Putamen (tissue), 1 donor: ENCODE measurements at places on chromosomes 2 and 18.

DNA sequence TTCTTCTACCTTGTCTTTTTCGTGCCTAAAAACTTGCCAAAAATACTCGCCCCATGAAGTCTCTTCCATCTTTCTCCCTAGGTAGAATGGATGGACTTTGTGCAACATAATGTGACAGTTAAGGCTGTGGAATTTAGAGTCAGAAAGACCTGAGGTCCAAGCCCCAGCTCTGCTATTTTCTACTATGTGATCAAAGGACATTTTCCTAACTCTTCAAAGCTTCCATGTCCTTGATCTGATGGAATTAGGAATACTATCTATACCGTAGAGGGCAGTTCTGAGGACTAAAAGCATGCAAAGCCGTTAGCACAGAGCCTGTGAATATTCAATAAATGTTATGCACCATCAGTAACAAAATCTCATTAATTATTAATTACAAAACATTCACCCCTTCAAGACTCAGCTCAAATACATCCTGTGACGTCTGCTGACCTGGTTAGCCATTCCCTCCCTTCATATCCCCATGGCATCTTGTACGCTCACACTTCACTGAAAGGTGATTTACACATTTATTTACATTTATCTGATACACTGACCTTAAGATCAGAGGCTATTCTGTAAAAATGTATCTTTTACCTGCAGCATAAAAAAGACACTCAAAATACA is 15.1 kb downstream of the IWS1 start:
- no peak for DNase-seq

DNA sequence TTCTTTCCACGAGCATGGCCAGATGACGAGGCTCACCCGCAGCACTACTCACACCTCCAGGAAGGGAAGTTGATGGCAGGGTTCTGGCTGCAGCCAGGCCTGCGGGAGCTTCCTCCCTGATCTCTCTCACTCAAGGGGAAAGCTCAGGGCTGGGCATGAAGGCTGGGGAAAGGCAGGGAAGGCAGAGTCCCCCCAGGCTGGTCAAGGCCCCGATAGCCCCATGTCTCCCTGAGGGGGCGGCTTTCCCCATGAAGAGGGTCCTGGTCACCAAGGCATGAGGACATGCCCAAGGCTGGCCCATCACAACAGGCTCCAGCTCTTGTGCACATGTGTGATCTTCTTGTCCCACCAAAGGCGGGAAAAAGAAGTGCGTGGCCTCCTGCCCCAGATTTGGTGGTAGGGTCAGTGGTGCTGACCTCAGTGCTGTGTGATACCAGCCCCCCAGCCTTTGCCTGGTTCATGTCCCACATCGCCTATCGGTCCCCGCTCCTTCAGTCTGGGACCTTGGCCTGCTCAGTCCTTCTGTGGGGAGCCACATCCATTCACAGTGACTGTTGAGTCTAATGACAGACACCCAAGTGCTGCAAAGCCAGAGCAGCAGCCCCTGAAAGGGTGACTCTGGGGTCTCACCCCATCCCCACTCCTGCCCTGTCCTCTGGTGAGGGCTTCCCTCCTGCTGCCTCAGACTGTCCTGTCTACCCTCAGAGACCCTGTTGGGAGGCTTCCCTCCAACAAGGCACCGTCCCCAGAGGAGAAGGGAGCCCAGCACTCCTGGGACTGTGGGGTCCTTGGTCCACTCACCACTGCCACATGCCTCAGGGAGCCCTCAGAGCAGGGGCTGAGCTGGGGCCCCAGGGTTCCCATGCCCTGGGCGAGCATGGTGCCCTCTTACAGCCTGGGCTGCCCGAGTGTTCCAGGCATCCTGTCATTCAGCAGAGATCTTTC is 49.8 kb upstream of the ALPP start:
- no peak for DNase-seq

- DNase-seq: no peak
Measured at GRCh38 chr2:38442643-38443541, 65.8 kb upstream of the ATL2 start.

DNA sequence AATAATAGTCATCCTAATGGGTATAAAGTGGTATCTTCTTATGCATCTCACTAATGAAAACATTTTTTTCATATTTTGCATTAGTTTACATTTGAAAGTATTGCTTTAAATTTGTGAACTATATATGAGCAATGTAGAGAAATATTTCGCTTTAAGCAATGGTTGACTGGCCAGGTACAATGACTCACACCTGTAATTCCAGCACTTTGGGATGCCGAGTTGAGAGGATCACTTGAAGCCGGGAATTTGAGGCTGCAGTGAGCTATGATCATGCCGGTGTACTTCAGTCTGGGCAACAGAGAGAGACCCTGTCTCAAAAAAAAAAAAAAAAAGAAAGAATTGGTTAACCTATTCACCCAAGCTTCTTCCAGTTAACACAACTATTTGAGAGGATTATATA is 15.1 kb downstream of the ZCCHC2 start:
- DNase-seq: no peak

- DNase-seq: no peak
Measured at GRCh38 chr18:50924372-50924771, 43.5 kb upstream of the ELAC1 start.

DNA sequence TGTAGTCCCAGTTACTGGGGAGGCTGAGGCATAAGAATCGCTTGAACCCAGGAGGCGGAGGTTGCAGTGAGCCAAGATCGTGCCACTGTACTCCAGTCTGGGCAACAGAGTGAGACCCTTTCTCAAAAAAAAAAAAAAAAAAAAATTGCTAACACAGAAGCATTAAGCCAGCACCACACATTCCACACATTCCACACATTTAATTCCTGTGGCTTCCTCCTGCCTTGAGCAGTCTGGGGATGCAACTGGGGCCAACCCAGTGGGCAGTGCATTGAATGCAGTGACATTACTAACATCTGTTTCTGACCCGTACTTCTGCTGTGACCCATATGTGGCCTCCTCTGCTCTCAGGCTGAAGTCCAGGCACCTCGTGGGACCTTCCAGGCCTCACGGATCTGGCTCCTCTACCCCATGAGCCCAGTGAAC is 107.0 kb downstream of the BCL2L11 start:
- no peak for DNase-seq

DNA sequence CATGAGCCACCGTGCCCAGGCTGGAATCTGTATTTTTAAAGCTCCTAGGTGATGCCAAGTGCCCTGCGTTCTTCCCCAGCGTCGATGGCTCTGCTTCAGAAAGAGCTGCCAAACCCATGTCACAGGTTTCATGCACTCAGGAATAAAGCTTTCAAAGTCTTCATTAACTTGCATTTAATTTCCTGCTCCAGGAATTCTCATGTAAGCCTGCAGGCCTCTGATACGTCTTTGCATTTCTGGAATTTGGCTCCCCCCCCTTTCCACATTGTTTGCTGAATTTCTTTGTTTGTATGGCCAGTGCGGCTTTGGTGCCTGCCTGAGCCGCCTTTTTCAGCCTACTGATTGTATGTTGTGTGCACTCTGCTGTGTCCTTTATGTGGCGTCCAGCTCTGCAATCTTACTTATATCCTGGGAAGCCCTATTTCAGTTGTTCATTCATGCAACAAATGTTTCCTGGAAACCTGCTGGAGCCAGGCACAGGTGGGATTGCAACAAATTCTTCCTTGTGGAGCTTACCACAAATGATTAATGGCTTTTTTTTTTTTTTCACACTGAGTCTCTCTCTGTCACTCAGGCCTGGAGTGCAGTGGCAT is 17.9 kb upstream of the OTOF start:
- no peak for DNase-seq

- no peak for DNase-seq
Measured at GRCh38 chr2:108184419-108184818, 55.3 kb upstream of the SULT1C3 start.

DNA sequence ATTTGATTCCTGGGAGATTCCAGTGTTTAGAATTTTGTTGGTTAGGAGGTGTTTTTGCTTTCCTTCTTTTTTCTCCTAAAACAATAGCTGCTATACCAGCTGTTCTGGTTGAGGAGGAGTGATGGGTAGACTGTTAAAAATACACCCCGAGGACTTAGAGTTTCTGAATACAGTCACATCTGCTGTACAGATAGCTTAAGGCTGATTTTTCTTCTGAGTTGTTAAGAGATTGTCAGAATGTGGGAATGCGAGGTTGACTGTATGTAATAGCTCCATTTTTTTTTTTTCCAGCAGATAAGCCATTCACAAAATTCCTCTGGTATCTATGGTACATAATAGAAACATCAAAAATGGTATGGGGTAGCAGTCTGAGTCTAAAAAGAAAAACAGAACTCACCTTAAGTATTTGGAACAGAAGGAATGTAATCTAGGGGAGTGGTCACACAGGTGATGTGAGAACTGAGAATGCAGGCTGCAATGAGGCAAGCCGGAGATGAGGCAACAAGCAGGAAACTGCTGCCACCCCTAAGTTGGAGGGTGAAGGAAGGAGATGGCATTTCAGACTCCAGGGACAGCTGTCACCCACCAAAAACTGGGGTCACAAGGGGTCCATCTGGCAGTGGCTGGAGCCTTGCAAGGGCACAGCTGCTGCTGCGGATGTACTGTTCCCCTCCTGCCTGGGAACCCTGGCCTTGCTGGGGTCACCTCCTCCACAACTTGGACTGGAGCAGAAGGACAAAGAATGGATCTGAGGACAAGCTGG is 2.4 kb downstream of the DGKD start:
- DNase-seq: no peak

GRCh38 chr2:184611361-184612085 is 13.2 kb downstream of the ZNF804A start:
- no peak for DNase-seq

GRCh38 chr2:241041589-241042158 is 43.3 kb downstream of the SNED1 start:
- no peak for DNase-seq

DNA sequence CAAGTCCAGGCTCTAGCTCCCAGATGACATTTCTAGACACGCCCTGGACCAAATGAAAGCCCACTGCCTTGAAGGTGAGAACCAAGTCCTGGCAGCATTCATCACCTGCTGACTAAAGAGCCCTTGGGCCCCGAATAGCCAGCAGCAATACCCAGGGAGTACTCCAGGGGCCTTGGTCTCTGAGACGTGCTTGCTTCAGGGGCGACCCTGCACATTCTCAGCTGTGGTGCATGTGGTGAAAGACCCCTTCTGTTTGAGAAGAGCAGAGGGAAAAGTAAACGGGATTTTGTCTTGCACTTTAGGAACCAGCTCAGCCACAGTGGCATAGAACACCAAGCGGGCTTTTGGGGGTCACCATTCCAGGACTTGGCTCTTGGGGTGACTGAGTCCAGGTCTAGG is 260.5 kb upstream of the MYT1L start:
- DNase-seq: no peak

- no peak for DNase-seq
Measured at GRCh38 chr2:257429-257828, 6.4 kb downstream of the SH3YL1 start.

DNA sequence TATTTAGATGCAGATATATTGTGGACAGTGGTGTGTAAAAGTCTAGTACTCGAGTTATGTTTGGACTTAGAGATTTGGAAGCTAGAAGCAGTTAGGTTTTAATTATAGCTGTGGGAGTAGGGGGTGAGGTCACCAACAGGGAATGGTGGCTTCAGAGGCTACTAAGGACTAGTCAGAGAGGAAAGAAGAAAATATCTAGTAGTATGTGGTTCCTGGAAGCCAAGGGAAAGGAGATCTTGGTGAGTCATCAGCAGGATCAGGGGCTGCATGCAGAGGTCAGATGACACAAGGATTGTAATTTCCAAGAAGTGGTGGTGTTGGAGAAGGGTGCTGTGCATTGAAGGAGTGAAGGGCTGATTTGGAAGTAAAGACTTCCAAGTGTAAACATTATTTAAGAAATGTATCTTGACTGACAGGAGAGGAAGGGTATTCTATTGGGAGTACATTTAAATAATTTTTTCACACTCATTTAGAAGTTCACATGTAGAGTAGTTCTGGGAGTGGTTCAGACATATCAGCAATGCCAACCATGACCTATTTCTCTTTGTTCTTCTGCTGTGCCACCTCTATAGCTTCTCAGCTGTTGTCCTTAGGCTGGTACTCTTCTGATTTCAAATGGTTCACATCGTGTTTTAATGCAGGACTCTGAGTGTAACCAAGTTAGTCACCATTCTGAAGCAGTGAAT is 59.1 kb downstream of the ACSL3 start:
- no peak for DNase-seq

DNA sequence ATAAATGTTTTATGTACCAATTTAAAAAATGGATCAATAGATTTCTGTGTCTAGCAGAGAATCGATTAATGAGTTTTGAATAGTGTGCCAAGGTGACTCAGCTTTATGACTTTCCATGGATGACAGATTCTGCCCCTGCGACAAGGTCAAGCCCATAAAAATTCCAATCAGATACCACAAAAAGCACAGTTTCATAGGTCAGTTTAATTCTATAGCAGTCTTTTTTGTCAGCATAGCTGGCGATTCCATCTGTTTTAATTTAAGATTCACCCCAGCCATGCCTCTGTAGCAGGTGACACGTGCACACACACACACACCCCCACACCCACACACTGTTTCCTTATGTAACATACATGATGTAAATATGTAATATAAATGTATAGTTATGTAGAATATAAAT is 28.9 kb downstream of the RAB31 start:
- DNase-seq: no peak

- DNase-seq: no peak
Measured at GRCh38 chr2:210461401-210461800, 15.2 kb downstream of the LANCL1 start.

GRCh38 chr18:23616258-23616657 is 30.0 kb upstream of the NPC1 start:
- DNase-seq: no peak

DNA sequence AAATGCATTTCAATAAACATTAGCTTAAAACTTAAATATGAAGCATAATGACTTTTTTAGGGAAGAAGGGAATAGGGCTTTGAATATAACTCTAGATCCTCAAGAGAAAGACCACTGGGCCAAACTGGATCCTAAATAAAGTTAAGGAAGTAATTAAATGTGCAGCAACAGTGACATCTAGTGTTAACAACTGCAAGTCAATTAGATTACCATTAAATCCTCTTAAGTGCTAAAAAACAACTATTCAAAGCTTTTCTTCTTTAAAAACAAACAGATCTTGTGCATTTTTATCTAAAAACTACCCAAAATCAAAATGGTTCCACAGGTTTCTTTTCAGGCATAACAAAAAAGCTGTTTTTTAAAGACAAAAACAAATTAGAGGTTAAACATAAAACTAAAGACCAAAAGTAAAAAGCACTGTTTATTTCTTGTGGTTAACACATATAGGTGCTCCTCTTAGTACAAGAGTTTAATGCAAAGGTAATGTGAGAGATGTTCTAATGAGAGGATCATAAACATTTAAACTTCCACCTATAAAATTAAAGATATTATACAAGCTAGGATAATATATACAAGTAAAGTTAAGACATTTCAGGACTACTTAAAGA is 111.4 kb downstream of the THADA start:
- DNase-seq: peak; percentile 60
